Left kidney (tissue), 8 donors: ENCODE measurements at places on chromosomes 3 and 15.

DNA sequence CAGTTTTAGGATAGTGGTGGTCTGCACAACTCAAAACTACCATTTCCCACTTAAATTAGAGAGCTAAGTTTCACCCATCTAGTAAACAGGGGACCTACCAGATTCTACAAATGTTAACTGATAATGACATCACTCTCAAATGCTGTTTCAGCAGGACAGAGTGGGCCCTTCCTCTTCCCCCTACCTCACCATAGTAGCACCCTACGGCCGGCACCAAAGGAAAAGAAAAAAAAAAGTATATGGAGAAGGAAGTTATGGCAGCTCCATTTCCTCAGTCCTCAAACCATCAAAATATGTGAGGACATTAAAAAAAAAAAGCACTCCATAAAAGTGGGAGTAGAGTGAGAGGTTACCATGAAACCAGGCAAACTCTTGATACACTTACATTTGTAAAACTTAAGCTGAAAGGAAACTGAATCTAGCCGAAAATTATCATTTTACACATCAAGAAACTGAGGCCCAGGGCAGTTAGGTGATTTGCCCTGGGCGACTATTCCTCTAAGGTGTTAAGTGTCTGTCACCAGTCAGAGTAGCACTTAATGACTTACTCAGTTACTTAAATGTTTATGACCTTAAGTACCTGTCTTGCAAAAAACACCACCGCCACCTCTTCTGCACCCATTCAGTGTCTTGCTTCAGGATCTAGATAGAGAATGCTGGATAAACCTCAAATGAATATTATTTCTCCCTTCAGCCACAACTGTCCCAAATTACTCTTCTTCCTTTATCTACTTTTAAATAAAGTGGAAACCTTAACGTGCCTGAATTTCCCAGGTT is 2.7 kb downstream of the MSL2 start:
- peak; percentile 34 for DNase-seq

GRCh38 chr3:183800243-183800863 is 25.0 kb downstream of the MAP6D1 start:
- no peak for DNase-seq

DNA sequence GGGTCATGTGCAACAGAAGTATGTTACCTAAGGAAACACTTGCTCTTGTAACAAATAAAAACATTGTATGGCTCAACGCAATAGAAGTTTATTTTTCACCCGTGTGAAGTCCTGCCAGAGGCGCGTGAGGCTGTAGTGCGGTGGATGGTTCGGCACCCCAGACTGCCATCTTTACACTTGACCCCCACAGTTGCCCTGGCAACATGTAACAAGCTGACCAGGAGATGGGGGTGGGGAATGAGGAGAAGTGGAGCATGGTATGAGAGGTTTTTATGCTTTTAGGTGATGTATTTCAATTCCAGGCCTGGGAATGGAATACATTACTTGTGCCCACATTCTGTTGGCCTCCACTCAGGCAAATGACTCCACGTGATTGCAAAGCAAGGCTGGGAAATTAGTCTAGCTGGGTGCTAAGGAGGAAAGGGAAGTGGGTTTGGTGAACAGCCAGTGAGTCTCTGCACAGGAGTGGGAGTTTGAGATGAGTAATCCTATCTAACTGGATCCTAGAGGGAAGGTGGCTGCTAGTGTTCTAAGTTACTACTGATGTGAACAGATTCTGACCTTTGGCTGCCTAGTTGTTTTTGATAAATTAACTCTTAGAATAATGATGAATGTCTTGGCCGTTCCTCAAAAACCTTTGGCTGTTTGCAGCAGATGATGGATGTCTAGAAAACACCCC is 33.8 kb upstream of the GREM1 start:
- no peak for DNase-seq

DNA sequence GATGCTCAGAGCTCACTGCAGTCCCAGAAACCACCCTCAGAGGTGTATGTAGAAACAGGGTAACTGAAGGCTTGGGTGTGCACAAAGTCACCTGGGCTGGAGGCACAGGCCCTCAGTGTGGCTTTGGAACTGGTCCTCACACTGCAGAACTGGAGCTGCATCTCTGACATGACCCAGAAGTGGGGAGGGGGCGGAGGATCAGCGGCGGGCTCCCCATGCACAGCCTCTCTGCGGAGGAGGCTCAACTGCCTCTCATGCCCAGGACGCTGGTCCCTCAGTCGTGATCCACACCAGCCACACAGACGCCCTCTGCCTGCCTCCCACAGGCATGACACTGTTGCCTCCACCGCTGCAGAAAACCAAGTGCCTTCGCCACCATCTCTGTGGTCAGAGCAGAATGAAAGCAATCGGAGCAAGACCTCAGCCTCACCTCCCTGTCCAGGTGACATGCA is 73.7 kb downstream of the TM2D3 start:
- no peak for DNase-seq

GRCh38 chr3:56754741-56755417 is 46.9 kb downstream of the ARHGEF3 start:
- no peak for DNase-seq

DNA sequence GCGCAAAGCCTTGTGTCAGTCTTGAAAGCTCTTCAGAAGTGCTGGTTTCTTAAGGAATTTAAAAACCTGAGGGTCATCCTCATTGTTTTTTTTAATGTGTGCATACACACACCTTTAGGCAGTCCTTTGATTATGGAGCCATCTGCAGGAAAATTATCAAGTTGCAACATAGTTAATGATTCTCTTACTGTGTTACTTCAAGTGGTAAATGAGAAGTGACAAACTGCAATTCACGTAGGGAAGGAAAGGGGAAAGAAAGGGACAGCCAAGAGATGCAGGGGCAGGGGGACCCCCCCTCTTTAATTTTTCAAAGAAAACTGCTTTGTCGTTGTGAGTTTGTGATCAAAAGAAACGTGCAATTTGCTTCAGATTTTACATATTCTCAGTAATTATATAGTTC is 162.4 kb upstream of the CGNL1 start:
- peak; percentile 70 for DNase-seq
